ENCODE measurements at places on chromosomes 5 and 9. TPM values are rescaled to one million over a fixed set of nuclear protein-coding genes. Genes with fewer than 3 reads are reported as not detected.

DNA sequence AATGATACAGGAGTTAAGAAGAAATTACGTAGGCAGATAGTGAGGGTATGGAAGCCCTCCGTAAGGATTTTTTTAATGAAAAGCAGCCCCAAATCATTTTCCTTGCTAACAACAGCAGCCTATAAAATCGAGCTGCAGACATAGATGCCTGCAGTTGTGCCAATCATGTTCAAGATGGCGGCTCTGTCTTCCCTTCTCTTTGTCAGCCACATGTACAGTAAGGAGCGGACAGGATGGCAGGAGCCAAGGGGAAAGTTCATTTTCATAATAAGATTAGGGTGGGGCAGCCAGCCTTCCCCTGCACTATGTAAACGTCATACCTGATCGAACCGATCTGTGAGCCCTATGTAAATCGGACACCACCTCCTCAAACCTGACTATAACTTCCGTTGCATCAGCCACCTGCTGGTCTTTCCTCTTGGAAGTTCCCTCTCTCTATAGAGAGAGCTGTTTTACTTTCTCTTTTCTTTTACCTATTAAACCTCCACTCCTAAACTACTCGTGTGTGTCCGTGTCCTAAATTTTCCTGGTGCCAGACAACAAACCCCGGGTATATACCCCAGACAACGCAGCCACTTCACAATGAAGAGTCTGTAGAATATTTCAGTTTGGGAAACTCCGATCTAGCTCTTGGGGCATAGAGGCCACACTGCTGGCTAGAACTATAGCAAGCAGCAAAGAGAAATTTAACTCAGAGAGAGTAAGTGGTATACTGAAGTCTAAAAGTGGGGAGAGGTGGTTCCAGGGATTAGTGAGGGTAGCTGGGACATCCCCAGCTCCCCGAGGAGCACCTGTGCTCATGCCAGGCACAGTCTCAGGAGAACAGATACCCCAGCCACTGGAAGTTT lies 20.8 kb upstream of the SLC24A2 start:
- no peak overlapping the region for H3K27ac ChIP-seq
- peaks cover 9% of the 10 kb centered on the region for H3K27me3 ChIP-seq
- H3K36me3 ChIP-seq = no peaks in the 10 kb centered on the region
- no peak for DNase-seq

DNA sequence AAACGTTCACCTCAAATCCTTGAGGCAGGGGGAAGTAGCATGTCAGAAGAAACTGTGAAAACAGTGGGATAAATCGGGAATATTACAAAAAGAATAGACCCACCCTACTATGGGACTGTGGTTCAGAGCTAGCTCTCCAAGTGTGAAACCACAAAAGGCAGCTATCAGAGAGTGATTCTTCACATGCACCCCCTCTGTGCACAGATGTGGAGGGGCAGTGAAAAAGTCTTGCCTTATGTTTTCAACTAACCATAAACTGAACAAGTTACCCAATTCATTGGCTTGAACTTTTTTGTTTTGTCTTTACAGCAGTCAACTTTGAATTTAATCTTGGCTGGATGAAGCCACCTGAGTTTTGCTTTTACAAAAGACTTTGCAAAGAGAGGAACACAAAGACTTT lies 98.8 kb upstream of the NR4A3 start:
- no peaks in the 10 kb centered on the region for H3K27me3 ChIP-seq
- peaks cover 29% of the 10 kb centered on the region for H3K4me1 ChIP-seq
- H3K4me3 ChIP-seq = no peak overlapping the region
- no peak for DNase-seq
- no peak overlapping the region for H3K27ac ChIP-seq

TAF11L12 gene
- not detected for polyA plus RNA-seq

GRCh38 chr5:87229780-87230179 lies 37.9 kb upstream of the RASA1 start:
- H3K36me3 ChIP-seq = no peaks in the 10 kb centered on the region
- no peak overlapping the region for H3K4me3 ChIP-seq
- no peaks in the 10 kb centered on the region for H3K27me3 ChIP-seq

RIOK2 gene
- 23.3 TPM for polyA plus RNA-seq

GRCh38 chr5:912280-913091 lies 19.8 kb downstream of the TRIP13 start:
- H3K36me3 ChIP-seq = peaks cover 4% of the 10 kb centered on the region
- no peaks in the 10 kb centered on the region for H3K27me3 ChIP-seq
- no peak overlapping the region for H3K27ac ChIP-seq
- no peak for DNase-seq

- no peak overlapping the region for H3K27ac ChIP-seq
- H3K36me3 ChIP-seq = peaks cover 7% of the 10 kb centered on the region
- H3K27me3 ChIP-seq = peaks cover 18% of the 10 kb centered on the region
- no peak overlapping the region for H3K4me3 ChIP-seq
These were observed 34.2 kb downstream of the WNK2 start for GRCh38 chr9:93218161-93218560.

- no peaks in the 10 kb centered on the region for H3K27me3 ChIP-seq
- H3K4me1 ChIP-seq = no peaks in the 10 kb centered on the region
- no peak for DNase-seq
- H3K27ac ChIP-seq = no peak overlapping the region
- H3K36me3 ChIP-seq = no peaks in the 10 kb centered on the region
These were observed 137.1 kb upstream of the TRIM32 start for GRCh38 chr9:116549786-116550660.

GRCh38 chr9:135422341-135422944 lies 57.1 kb upstream of the PPP1R26 start:
- H3K27me3 ChIP-seq = peaks cover 52% of the 10 kb centered on the region
- H3K4me1 ChIP-seq = no peaks in the 10 kb centered on the region
- DNase-seq = no peak
- H3K27ac ChIP-seq = no peak overlapping the region
- H3K36me3 ChIP-seq = no peaks in the 10 kb centered on the region

- H3K27ac ChIP-seq = no peak overlapping the region
- H3K4me3 ChIP-seq = no peak overlapping the region
- peaks cover 44% of the 10 kb centered on the region for H3K4me1 ChIP-seq
These were observed 3.2 kb downstream of the WDR5 start for GRCh38 chr9:134139081-134139480.

DNA sequence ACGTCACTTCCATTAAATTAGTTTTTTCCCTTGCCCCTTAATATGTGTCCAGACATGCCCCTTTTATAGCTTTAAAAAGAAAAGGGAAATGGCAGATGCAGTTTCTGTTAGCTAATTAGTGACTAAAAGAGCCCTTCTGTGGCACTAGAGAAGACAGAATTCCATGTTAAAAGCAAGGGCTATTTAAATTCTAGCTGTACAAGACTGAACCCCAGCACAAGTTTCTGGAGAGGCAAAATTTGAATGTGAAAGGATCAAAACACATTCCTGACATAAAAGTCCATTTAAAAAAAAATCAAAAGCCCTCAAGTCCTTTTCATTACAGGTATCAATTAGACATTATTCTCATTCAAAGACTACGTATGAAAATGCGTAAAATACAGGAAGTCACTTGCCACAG lies 78.7 kb downstream of the HAPLN1 start:
- H3K27me3 ChIP-seq = no peaks in the 10 kb centered on the region
- no peaks in the 10 kb centered on the region for H3K4me1 ChIP-seq
- no peak overlapping the region for H3K4me3 ChIP-seq
- DNase-seq = no peak
- no peak overlapping the region for H3K27ac ChIP-seq

DNA sequence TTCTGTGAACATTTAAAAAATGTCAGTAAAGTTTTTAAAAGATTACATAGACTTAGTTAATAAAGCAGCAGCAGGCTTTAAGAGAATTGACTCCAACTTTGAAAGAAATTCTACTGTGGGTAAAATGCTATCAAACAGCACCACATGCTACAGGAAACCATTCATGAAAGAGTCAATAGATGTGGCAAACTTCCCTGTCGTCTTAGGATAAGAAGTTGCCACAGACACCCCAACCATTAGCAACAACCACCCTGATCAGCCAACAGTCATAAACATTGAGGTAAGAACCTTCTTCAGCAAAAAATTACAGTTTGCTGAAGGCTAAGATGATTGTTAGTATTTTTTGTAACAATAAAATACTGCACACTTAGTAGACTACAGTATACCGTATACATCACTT lies 278.2 kb downstream of the CSNK1G3 start:
- H3K36me3 ChIP-seq = peaks cover 8% of the 10 kb centered on the region
- H3K27ac ChIP-seq = no peak overlapping the region
- H3K4me3 ChIP-seq = no peak overlapping the region
- no peak for DNase-seq
- H3K27me3 ChIP-seq = peaks cover 9% of the 10 kb centered on the region

- peaks cover 84% of the 10 kb centered on the region for H3K4me1 ChIP-seq
- DNase-seq = peak; percentile 29
- H3K36me3 ChIP-seq = no peaks in the 10 kb centered on the region
- H3K27ac ChIP-seq = peak overlapping the region; percentile 91
These were observed 52.2 kb upstream of the MAP3K1 start for GRCh38 chr5:56763182-56763581.

DNA sequence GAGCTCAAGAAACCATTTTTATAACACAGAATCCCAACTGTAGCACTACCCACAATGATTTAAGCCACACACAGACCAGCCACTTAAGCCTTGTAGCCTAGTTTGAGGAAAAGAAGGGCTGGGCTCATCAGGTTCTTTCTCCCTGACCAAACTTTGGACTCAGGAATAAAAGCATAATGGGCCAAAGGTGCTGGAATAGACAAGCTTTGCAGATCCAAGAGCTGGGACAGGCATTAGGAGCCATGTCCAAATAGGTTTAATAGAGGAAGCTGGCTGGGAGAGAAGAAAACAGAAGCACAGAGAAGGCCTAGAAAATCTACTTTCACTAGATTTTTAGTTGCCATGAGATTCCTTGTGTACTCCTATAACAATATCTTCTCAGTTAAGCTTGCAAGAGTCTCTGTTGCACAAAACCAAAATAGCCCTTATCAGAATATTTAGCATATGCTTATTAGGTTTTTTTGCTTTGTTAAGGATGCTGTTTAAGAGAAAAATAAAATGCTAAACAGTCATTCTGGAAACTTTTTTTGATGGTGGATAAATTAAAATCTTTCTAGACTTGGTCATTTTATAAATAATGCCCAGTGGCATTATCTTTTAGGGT lies 38.2 kb downstream of the CNOT8 start:
- peaks cover 41% of the 10 kb centered on the region for H3K36me3 ChIP-seq
- H3K4me3 ChIP-seq = no peak overlapping the region
- no peak overlapping the region for H3K27ac ChIP-seq
- DNase-seq = no peak
- no peaks in the 10 kb centered on the region for H3K4me1 ChIP-seq

LCN2 gene
- not detected for polyA plus RNA-seq

DNA sequence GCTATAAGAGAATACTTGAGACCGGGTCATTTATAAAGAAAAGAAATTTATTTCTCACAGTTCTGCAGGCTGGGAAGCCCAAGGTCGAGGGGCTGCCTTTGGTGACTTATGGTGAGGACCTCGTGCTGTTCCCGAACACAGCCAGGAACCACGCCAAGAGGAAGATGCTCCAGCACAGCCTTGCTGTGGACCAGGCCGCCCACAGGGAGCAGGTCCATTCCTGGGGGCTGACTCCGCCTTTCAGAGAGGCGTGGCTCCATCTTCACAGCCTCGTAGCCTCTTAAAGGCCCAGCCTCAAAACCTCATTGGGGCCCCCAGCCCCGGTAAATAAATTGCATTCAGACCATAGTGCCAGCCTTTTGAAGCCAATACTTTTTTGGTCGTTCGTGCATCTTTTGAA lies 93.5 kb upstream of the CACNA1B start:
- peak overlapping the region; percentile 28 for H3K27ac ChIP-seq
- no peak overlapping the region for H3K4me3 ChIP-seq

- peaks cover 9% of the 10 kb centered on the region for H3K4me1 ChIP-seq
- H3K27ac ChIP-seq = no peak overlapping the region
- H3K36me3 ChIP-seq = no peaks in the 10 kb centered on the region
- no peak for DNase-seq
- H3K4me3 ChIP-seq = no peak overlapping the region
These were observed 10.9 kb upstream of the LCN15 start for GRCh38 chr9:136775191-136775590.

- no peaks in the 10 kb centered on the region for H3K27me3 ChIP-seq
- H3K27ac ChIP-seq = no peak overlapping the region
- no peaks in the 10 kb centered on the region for H3K36me3 ChIP-seq
- peak; percentile 45 for DNase-seq
These were observed 191.2 kb downstream of the PIK3R1 start for GRCh38 chr5:68406767-68407241.

- H3K4me1 ChIP-seq = peaks cover 10% of the 10 kb centered on the region
- no peak for DNase-seq
- no peak overlapping the region for H3K4me3 ChIP-seq
- no peak overlapping the region for H3K27ac ChIP-seq
- H3K27me3 ChIP-seq = no peaks in the 10 kb centered on the region
These were observed 40.4 kb upstream of the SYNPO start for GRCh38 chr5:150599917-150600511.

CATSPER3 gene
- 0.35 TPM for polyA plus RNA-seq

GRCh38 chr9:121901616-121902015 lies 191.5 kb downstream of the TTLL11 start:
- H3K27ac ChIP-seq = no peak overlapping the region
- no peaks in the 10 kb centered on the region for H3K27me3 ChIP-seq
- H3K4me3 ChIP-seq = no peak overlapping the region
- no peaks in the 10 kb centered on the region for H3K36me3 ChIP-seq
- no peak for DNase-seq

DNA sequence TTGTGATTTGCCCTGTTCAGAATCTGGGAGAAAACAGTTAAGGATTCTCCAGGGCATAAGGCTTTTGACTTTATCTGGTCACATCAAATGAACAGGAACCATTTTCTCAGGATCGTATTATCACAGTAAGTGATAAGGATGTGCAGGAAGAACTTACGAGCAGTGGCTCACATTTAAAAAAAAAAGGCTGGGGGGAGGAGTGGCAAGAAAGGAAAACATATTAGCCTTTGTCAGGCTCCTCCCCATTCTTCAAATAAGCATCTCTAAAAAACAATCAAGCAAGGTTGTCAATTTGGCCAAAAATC lies 234.3 kb upstream of the TMEM161B start:
- no peak for DNase-seq
- H3K27me3 ChIP-seq = peaks cover 4% of the 10 kb centered on the region
- no peaks in the 10 kb centered on the region for H3K36me3 ChIP-seq
- peak overlapping the region; percentile 91 for H3K4me3 ChIP-seq
- H3K27ac ChIP-seq = peak overlapping the region; percentile 24
- peaks cover 5% of the 10 kb centered on the region for H3K4me1 ChIP-seq

TRIP13 gene
- 2.4 TPM for polyA plus RNA-seq
